ENCODE measurements at places on chromosomes 5 and 9. TPM values are rescaled to one million over a fixed set of nuclear protein-coding genes. Genes with fewer than 3 reads are reported as not detected.

GRCh38 chr5:91146905-91147600 is 236.1 kb downstream of the ARRDC3 start:
- ATAC-seq, result peak; percentile 39

- ATAC-seq, result no peak
Measured at GRCh38 chr5:1468629-1469527, 23.6 kb upstream of the SLC6A3 start.

- no peak for ATAC-seq
Measured at GRCh38 chr5:142821733-142822487, 51.7 kb downstream of the ARHGAP26 start.

DNA sequence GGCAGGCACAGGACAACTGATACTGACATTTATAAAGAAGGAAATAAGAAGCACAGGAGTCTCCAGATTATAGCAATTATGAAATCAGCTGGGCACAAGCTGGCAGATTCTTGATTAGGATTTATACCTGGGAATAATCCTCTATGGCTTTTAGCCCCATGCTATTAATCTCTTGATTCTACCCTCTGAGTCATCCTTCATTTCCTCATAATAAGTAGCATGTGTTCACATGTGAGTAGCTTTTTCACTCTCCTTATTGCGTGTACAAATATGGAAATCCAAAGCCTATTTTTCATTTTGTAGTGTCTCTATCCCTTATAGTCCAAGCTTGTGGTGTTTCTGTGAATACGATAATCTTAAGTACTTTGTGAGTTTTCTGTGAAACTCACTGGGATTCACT is 185.0 kb upstream of the PRLR start:
- no peak for ATAC-seq

Gene IL5
- total RNA-seq, result not detected

- ATAC-seq, result no peak
Measured at GRCh38 chr5:167709625-167710024, 581.8 kb upstream of the WWC1 start.

Gene KIF3A
- 12.5 TPM for total RNA-seq

GRCh38 chr5:80973027-80973426 is 12.9 kb downstream of the RASGRF2 start:
- no peak for ATAC-seq

DNA sequence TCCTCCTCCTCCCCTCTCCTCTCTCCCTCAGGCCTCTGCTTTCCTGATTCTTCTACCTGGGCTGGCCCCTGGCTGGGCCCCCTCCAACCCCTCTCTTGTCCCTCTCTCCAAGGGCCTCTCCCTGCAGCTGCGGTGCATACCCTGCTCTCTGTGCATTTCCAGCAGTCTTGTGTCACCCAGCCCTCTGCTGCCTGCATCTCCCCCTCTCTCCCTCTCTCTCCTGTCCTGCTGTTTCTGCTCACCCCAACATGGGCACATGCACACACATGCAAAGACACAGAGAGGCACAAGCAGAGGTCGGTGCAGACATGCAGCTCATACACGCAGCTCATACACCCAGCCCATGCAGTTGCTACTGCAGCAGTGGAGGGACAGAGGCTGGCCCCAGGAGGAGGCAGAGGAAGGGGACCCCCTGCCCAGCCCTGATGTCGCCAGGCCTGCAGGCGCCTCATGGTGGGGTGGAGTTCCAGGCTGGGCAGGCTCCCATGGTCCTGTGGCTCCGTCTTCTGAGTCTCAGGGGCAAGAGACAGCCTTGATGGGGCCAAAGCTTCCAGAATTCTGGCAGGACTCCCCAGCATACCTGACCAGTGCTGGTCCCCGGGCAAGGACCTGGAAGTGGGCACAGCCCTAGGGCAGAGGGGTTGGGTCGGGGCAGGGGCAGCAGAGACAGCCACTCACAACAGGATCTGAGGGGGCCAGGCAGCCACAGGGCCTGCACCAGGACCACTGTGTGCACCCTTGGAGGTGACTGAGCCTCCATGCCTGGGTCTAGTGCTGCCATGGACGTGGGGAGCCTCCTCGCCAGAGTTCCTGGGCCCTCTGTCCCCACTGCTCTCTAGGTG is 216.9 kb downstream of the C9orf50 start:
- ATAC-seq, result no peak

Gene CCDC152
- total RNA-seq, result 1.2 TPM

Gene GFI1B
- not detected for total RNA-seq

DNA sequence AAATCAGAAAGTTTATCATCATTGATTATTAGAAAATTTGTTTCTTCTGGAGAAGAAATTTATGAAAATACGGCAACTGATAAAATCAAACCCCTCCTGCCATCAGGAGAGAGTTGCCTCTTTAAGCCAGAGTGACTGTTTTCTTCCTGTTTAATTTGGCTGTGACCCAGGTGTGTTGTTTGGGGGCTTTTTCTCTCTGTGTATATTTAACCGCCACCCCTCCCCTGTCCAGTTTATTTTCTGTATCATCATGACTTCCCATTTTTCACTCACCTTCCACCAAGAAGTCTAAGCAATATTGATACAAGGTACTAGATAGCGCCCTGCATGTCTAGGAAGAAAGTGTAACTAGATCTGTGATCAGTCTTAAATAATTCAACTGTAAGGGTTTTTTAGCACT is 50.1 kb downstream of the FAM78A start:
- ATAC-seq, result no peak

DNA sequence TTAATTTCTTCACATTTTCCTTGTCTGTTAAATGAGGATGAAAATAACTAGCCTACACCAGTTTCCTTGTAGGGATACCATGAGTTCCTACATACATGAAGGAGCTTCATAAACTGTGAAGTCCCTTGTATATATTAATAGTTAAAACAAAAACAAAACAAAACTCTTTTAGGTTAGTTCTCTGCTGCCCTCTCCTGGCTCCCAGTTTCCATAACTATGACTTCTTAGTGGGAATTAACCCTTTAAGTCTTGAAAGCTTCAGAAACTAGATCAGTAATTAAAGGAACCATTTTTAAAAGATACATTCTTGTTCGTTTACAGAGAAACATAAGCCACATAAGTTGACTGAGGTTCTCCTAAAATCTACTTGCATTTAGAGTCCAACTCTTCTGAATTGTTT is 500.0 kb upstream of the C9orf72 start:
- ATAC-seq, result no peak

Gene TRIM7
- 11.0 TPM for total RNA-seq

Gene GLRA1
- total RNA-seq, result not detected

DNA sequence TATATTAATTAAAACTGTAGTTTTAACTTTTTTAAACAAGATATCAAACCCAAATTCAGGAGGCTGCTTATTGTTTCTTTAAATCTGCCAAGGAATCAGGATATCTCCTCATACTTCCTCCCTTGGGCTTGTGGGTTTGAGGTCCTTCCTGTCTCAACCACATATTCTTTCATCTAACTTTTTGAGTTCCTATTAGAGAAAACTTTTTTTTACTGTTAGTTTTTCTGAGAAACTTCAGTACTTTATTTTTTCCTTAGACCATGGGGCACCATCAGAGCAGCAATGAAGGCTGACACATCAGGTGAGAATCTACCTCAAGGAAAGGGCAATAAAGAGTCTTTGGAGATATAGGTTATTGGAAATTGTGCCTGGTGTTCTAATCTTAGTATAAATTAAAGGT is 56.7 kb downstream of the TSSK1B start:
- ATAC-seq, result no peak

GRCh38 chr9:137614631-137615386 is 4.0 kb upstream of the EHMT1 start:
- ATAC-seq, result no peak

- ATAC-seq, result peak; percentile 5
Measured at GRCh38 chr5:149423794-149424268, 44.7 kb upstream of the IL17B start.

DNA sequence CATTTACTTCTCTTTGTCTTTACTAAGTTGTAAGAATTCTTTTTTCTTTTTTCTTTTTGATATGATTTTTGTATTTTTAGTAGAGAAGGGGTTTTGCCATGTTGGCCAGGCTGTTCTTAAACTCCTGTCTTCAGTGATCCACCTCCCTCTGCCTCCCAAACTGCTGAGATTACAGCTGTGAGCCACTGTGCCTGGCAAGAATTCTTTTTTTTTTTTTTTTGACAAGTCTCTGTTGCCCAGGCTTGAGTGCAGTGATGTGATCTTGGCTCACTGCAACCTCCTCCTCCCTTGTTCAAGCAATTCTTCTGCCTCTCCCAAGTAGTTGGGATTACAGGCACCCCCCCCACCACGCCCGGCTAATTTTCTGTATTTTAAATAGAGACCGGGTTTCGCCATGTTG is 9.9 kb downstream of the NPM1 start:
- ATAC-seq, result no peak

DNA sequence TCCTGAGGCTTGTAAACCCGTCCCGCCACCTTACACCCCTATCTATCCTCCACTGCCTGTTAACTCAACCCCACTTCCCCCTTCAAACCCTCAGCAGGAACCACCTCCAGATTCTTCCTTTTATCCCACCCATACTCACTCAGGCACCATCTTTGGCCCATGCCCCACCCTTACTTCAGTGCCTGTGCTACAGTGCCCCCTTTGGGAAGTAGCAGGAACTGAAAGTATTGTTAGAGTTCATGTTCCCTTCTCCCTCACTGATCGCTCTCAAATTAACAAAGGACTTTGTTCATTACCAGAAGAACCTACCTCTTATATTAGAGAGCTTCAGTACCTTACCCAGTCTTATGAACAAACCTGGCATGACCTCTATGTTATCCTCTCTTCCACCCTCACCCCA is 92.2 kb upstream of the MOCS2 start:
- no peak for ATAC-seq

- no peak for ATAC-seq
Measured at GRCh38 chr9:120668399-120668798, 45.9 kb downstream of the MEGF9 start.

- ATAC-seq, result no peak
Measured at GRCh38 chr9:127883959-127884358, 6.5 kb upstream of the AK1 start.

- no peak for ATAC-seq
Measured at GRCh38 chr5:65796269-65796668, 74.3 kb downstream of the NLN start.

DNA sequence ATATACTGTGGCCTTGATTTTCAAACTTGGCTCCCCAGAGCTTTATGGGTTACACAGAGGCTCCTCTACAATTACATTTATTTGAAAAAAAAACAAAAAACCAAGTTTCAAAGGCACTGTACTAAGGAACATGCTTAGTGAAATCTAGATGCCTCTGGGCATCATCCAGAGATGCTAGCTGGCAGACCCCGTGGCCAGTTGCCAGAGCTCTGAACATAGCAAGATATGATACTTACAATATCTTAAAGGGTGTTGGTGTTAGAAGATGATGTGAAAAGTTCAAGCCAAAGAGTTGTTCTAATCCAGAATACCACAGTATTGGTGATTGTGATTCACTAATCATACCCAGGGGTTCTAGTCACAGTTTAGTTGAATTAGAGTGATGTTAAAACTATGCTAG is 87.8 kb downstream of the JAK2 start:
- no peak for ATAC-seq

Gene ASPN
- total RNA-seq, result 5.3 TPM

DNA sequence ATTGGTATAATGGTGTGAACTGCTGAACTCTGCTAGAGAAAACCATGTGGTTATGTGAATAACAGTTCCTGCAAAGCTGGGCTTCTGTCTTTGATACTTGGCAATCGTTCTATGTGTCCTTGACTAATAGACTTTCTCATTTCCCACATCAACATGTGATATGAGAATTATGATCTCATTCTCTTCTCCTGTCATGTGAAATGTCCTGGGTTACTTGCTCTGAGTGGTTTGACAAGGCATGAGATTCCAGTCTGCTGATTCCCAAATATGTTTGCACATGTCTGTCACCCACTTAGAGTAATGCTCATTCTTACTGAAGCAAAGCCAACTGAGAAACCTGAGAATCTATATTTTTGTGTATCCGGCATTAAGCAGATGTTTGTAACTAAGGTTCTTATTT is 141.2 kb downstream of the PARP8 start:
- no peak for ATAC-seq

- no peak for ATAC-seq
Measured at GRCh38 chr5:78827725-78828124, 157.4 kb downstream of the ARSB start.

DNA sequence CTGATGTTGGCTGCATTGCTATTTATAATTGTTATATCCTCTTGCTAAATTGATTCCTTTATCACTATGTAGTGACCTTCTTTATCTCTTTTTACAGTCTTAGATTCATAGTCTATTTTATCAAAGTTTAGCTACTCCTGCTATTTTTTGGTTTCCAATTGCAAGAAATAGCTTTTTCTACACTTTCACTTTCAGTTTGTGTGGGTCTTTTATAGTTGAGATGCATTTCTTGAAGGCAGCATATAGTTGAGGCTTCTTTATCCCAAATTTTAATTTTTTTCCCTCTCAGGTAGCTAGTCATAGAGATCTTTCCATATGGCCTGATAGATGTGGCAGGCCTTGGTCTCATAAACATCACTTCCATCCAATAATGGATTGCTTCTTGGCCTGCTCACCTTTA is 228.5 kb downstream of the COMMD10 start:
- no peak for ATAC-seq

DNA sequence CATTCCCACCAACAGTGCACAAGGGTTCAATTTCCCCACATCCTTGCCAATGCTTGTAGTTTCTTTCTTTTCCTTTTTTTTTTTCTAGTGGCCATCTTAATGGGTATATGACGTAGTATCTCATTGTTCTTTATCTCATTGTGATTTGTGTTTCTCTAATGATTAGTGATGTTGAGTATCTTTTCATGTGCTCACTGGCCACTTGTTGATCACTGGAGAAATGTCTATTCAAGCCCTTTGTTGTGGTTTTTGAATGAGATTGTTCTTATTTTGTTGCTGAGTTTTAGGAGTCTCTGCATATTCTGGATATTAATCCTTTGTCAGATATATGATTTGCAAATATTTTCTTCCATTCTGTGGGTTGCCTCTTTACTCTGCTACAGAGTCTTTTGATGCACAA is 1.6 kb upstream of the TMED9 start:
- no peak for ATAC-seq

Gene NFIB
- total RNA-seq, result 63.4 TPM

- ATAC-seq, result no peak
Measured at GRCh38 chr9:84190411-84190810, 150.1 kb downstream of the SLC28A3 start.

GRCh38 chr5:36153726-36154125 is 1.8 kb downstream of the SKP2 start:
- no peak for ATAC-seq

GRCh38 chr5:73908846-73909245 is 282.9 kb downstream of the ARHGEF28 start:
- no peak for ATAC-seq

DNA sequence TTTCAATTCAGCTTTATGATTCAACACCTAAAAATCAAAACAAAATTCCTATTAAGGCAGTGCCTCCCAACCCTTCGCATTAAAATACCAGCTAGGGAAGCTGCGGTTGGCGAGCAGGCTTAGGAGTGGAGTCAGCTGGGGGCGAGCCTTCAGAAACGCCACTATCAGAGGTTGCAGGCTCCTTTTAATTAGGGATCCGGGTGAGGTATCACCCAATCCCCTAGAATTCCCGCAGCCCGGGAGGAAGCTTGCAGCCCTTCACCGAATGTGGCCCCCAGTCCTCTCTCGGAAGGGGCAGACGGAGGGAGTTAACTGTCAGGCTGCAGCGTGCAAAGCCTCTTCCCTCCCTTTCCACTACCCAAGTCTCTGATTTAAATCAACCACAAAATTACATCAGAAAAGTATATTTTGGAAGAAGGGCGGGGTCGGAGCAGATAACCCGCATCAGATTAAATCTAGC is 1.7 kb downstream of the STC2 start:
- no peak for ATAC-seq
